CD4-positive, alpha-beta T cell treated with Interleukin-15 for 4 hours (primary cell): ENCODE measurements at places on chromosomes 13 and 19.

GRCh38 chr19:2973229-2973628 is 4.1 kb upstream of the TLE6 start:
- DNase-seq: no peak

DNA sequence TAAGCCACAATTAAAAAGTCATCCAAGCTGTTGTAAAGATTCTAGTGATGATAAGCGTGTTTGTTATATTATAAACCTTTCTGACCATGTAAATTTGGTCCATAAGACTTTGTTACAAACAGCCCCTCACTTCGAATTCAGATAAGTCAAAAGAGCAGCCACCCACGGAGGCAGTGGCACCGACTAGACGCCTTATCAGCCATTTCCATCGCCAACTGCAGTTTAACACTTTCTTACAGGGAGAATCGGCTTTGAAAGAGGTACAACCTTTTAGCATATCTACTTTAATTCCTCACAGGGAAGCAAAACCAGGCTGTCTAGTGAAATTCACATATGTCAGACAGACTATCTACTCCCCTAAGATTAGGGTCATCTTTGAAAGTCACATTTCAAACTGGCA is 47.5 kb downstream of the SOX21 start:
- no peak for DNase-seq

DNA sequence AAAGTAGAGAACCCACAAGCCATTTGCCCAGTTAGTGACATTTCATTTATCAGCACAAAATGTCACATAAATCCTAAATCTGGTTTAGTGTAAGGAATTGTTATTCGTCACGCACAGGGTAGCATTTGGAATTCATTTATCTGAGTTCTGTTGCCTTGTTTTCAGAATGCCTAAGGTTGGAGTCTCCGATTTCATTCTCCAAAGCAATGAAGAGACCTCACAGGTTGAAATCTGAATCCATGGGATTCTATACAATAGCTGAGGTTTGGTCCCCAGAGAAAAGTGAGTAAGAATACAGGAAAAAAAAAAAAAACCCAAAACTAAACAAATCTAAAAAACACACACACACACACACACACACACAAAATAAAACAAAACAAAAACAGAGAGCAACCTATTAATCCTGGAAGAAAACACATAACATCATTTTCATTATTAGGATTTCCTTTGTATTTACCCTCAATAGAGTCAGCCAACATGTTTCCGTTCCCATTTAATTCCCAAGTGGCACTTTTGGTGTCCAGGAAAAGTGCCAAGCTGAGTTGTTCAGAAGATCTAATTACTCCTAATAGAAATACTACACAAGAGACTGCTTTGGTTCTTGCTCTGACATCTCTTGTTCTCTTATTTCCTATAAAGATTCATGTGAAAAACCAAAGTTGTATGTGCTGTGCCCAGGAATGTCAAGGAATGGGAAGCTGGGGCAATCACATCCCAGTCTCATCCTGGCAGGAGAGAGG is 36.2 kb upstream of the LRCH1 start:
- DNase-seq: no peak

DNA sequence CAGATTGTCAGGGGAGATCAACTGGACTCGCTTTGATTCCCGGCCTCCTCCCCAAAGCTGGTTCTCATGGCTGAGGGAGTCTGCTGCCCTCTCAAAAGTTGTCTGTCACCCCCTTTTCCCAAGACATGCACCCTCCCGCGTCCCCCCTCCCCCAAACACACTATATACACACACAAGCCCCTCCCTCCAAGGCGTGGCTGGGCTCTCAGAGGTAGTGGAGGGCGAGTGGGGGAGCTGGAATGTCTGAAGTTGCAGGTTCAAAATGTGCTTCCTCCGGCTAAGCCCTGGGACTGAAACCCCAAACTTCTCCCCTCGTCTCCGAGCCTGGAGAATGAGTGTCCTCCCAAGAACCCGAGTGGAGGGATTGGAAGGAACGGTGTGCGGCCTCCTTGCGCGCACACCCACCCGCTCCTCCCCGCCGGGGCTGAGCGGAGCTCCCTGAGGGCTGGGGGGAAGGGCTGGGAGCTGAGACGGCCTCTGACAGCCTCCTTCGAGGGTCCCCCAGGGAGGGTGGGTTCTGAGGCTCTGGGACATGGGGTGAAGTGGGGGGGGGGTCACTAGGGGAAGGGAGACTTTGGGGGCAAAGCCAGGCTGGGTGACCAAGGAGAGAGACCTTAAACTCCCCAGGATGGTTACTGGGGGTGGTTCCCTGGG is 9.9 kb upstream of the MEIS3 start:
- DNase-seq: no peak

DNA sequence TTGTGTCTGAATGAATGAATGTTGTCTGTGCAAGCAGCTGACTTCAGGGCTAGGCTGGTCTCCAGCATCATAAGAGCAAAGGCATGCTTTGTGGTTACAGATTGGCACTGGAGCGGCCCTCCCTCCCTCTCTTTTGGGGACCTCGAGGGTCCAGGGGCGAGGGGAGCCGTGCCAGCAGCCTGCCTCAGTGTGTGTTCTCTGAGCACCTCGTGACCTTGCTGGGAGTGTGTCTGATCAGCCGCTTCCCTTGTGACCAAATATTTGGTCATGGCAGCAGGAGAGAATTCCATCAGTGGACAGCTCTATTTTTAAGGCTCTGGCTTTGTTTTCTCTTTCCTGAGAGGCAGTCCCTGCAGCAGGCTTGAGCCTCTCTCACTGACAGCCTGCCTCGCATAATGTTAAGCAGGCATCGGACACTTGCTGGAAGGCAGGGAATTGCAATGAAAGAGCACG is 329.7 kb downstream of the UQCRFS1 start:
- no peak for DNase-seq
